ENCODE measurements at places on chromosomes 2 and 18.

GRCh38 chr2:74147727-74148456 lies at the start of gene BOLA3:
BOLA3 (minus strand) TSS chr2:74147912; CDS start chr2:74147874, 38 bp downstream.
- DNase-seq: peak; percentile 99

DNA sequence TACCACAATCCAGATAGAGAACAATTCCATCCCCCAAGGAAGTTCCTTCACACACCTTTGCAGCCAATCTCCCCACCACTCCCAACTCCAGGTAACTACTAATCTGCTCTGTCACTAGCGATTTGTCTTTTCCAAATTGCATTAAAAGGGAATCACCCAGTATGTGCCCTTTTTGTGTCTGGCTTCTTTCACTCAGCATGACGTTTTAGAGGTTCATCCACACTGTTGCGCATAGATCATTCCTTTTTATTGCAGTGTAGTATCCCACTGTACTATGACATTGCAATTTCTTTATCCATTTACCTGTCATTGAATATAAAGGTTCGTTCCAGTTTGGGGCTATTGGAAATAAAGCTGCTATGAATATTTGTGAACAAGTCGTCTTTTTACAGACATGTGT lies 31.6 kb downstream of the TNS1 start:
- no peak for DNase-seq

GRCh38 chr2:67627456-67628207 lies 230.5 kb downstream of the ETAA1 start:
- no peak for DNase-seq

- no peak for DNase-seq
These were observed 182.1 kb upstream of the ZEB2 start for GRCh38 chr2:144702051-144702450.

DNA sequence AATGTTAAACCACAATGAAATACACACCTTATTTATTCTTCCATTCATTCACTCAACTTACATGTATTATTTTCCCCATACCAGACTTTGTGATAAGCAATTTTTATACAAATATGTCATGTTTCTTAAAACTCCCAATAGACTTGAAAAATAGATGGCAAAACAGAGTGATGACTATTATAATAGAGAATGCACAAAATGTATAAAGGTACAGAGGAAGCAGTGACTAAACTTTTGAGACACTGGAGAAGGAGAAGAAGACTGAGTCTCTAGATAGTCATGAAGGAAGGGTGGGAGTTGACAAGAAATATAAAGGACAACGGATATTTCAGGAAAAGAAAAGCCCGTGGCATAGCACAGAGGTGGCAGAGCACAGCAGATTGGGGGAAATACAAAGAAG lies 198.1 kb upstream of the SLC39A10 start:
- no peak for DNase-seq

DNA sequence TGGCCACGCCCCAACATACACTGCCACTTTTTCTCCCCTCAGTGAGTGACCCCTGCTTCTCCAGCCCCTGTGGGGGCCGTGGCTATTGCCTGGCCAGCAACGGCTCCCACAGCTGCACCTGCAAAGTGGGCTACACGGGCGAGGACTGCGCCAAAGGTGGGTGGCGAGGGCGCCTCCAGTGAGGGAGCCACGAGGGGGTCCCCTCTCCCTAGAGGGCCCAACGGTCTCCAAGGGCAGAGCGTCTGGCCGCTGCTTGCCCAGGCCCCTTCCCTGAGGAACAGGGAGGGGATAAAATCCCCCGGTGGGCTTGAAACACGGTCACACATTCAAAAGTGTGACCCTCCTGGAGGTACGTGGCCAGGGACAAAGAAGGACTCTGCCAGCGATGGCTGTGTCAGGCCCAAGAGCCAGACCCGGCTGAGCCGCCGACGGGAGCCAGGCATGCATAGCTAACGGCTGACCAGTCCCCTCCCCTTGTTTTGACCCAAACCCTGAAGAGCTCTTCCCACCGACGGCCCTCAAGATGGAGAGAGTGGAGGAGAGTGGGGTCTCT lies 37.2 kb downstream of the MTERF4 start:
- DNase-seq: no peak

GRCh38 chr2:48135797-48136196 lies 229.5 kb upstream of the FBXO11 start:
- DNase-seq: no peak

DNA sequence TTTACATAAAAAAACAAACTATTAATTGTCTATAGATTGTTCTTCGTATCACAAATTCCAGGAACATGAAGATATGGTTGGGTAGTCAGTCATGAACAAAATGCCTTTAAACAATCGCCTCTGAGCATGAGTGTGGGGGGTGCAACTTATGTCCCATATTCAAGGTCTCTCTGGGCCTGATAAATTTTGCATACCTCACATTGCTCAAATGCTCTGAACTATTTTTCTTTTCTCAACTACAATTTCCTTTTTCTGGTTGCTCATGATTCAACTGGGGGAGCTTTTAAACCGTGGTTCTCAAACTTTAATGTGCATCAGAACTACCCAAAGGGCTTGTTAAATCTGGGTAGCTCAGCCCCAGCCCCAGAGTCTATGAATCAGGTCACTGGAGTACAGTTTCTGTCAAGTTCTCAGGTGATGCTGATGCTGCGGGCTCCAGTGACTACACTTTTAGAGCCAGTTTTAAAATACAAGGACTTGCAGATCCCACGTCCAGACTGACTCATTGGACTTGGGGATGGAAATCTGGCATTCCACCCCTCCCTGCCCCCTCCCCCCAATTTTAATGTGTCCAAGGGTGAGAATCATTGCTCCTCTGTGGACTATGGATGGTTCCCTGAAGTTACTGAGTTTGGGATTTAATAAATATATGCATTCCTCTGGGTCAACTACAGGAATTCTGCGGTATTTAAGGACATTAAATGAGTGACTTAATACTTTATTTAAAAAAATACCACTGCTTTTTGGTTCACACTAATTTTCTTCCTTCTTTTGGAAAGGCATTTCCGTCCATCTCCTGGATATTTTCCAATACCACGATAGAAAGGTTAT lies 1.5 kb upstream of the GPD2 start:
- DNase-seq: no peak

GRCh38 chr18:59907660-59908059 lies 7.9 kb downstream of the PMAIP1 start:
- DNase-seq: no peak

DNA sequence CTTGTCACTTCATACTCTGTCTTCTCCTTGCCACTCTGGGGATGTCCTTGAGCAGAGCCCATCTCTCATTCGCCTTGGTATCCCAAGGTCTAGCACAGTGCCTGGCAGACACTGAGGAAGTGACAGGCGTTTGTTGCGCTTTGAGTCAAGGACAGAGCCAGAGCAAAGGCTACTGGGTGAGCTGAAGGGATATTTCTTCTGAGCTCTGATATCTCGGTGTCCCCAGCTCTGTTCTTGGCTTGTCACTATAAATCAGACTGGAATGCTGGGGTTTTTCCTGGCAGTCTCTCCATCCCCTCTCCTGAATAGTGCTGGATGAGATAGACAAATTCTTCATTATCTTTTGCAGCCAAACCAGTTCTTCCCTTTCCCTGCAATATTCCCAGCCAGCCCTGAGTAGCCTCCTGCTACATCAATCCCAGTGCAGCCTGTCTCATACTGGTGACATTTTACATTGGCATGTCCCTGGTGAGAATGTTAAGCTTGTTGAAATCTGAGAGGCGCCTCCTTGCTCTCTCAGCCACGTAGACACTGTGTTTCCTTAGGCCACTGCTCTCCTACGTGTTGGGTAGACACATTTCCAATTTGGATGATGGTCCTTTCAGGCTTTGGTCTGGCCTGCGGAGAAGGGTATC lies 61.7 kb downstream of the CTIF start:
- DNase-seq: no peak

DNA sequence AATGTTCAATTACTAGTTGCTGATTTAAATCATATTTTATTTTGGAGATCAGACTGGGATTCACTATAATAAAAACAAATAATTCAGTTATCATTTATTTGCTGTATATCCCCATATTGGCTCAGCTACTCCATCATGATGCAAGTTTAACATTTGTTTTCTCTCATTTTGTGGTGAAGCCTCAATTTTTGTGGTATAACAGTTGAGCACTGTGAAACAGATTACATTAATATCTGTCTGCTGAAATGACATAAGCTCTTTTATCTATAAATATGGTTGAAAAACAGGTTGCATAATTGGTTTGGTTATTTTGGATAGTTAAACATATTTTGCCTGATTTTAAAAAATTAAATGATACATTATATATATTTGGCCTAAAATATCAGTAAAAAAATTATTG lies 67.7 kb downstream of the DPP4 start:
- DNase-seq: no peak

DNA sequence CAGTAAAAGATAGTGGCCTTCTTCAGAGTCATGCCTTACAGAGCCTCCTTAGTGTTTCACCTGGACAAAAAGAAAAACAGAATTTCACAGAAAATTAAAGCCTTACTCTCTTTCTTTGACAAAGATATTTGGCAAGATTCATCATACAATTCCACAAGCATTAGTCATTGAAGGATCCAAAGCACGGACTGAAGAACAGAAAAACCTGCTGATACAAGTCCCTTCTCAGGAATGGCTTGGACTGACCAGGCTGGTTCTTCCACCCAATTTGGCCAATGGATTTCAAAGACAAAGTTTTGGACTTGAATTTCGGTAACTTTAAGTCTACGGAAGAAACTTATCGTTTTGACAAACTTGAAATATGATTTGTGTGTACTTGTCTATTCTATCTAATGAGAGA lies 39.1 kb upstream of the GALNT3 start:
- DNase-seq: peak; percentile 45

- DNase-seq: peak; percentile 65
These were observed 52.3 kb downstream of the ARHGAP28 start for GRCh38 chr18:6781796-6782195.

GRCh38 chr2:17733599-17733998 lies 20.0 kb downstream of the SMC6 start:
- DNase-seq: no peak

GRCh38 chr2:81445176-81445575 lies 1140.6 kb upstream of the LRRTM1 start:
- no peak for DNase-seq

DNA sequence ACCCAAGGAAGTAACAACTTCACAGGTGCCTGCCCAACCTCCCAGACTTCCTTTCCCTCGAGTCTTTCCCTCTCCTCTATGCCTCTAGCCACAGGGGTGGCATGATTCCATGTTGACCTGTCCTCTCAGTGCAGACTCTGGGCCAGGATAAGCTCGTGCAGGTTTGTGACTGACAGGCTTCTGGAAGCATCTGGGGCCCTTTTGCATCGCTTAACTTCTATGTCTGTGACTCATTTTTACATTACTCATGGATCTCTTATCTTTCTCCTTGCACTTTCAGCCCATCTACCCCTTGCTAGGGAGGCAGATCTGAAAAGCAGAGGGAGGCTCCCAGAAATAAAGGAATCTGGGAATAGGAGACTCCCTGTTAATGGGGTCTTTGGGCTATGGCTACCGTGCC lies 98.5 kb upstream of the RIOK3 start:
- no peak for DNase-seq

- DNase-seq: no peak
These were observed 9.0 kb downstream of the CYBRD1 start for GRCh38 chr2:171531291-171531690.

- DNase-seq: no peak
These were observed 45.6 kb downstream of the SS18 start for GRCh38 chr18:26044807-26045206.

GRCh38 chr2:70808983-70809958 lies 11.1 kb downstream of the CLEC4F start:
- DNase-seq: no peak

GRCh38 chr2:57726294-57726693 lies 320.3 kb upstream of the VRK2 start:
- no peak for DNase-seq

GRCh38 chr2:190272457-190272842 lies 47.2 kb downstream of the HIBCH start:
- no peak for DNase-seq

- peak; percentile 78 for DNase-seq
These were observed 39.6 kb downstream of the HS1BP3 start for GRCh38 chr2:20611077-20611843.

- no peak for DNase-seq
These were observed 18.6 kb upstream of the SKA1 start for GRCh38 chr18:50356036-50356945.

DNA sequence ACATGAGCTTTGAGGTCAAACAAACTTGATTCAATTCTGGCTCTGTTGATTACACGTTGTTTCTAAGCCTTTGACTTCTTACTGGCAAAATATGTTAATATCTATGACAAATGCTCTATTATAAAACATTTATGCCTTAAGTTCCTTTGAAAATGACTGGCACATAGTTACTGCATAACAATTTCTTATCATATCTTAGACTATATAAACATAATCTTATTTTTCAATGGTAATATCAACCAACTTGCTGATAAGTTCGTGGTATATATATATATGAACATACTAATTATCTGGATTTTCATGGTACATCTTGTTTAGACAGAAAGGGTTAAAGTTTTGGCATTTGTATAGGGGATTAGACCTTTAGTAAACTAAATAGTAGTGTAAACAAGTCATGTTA lies 645.6 kb upstream of the ZNF804A start:
- DNase-seq: no peak

- no peak for DNase-seq
These were observed 268.4 kb downstream of the ATAD2B start for GRCh38 chr2:23658466-23658942.

- peak; percentile 23 for DNase-seq
These were observed 110.7 kb downstream of the TMX3 start for GRCh38 chr18:68604256-68604655.

DNA sequence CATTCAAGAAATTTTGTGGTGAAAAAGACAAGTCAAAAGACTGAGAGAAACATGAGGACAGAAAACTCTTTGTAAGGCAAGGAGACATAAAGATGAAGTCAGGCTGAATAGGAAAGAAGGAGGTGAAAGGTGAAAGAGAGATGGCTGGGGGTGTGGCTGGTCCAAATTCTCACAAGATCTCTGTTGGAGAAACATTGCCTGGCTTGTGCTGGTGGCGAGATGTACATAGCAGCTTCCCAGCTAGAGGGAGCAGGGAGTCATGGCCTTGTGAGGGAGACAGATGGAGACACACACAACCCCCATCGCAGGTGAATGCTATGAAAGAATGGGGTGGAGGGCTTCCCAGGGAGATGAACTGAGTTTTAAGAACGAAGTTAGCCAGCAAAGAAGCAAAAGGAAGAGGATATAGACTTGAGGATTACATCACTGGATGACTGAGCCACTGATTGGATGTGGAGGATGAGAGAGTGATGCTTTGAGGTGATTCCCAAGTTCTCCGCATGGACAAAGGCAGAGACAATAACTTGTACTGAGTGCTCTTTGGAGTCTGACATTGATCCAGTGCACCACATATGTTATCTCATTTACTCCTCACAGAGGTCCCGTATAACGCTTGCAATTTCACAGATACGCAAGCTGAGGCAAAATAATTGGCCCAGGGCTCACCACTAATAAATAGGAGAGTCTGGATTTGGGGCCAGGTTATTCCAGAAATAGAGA lies 3.7 kb upstream of the EMX1 start:
- DNase-seq: no peak

All from AG20443 (cell line).